ENCODE measurements at places on chromosomes 5 and 9.

DNA sequence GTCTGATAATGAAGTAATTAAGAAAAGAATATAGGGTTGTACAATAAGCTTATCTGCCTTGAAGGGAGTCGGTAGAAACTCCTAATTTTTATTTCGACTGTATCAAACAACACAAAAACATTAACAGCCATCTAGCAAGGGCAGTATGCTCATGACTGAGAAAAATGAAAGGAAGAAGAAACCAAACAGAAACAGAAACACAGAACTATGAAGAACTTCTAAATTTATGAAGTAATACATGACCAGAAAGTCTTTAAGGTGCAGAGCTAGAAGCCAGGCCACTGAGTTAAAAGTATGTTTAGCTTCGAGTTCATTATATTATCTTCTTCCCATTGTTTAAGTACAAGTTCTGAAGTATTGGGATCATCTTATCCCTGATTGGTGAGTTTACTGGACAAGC lies 367.3 kb upstream of the C9orf72 start:
- no peak for DNase-seq

GRCh38 chr5:153530357-153531143 lies 40.1 kb downstream of the GRIA1 start:
- no peak for DNase-seq

- DNase-seq, result no peak
Observed at GRCh38 chr9:36833954-36834353, 200.1 kb downstream of the PAX5 start.

DNA sequence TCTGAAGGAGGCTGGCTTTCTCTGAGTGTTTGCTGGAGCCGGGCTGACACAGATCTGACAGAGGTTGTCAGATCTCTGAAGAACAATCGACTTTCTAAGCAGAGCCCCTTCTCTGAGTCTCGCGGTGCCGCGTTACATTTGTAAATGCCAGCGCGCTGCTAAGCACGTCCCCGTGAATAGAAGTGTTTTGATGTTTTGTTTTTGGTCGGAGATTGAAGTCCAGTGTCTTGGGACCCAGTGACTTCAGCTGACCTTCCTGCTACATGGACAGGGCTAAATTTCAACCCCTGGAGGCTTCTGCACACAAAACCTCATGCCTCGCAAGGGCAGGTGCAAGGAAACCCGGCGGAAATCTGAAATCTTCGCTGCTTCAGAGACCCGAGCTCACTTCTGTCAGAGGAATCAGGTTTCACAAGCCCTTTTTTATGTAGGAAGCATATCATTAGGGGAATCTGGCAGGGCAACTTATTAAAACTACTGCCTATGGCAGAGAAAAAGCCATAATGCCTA lies 27.2 kb downstream of the NEUROG1 start:
- DNase-seq, result no peak

GRCh38 chr5:144567421-144567780 lies 396.7 kb downstream of the KCTD16 start:
- DNase-seq, result no peak

DNA sequence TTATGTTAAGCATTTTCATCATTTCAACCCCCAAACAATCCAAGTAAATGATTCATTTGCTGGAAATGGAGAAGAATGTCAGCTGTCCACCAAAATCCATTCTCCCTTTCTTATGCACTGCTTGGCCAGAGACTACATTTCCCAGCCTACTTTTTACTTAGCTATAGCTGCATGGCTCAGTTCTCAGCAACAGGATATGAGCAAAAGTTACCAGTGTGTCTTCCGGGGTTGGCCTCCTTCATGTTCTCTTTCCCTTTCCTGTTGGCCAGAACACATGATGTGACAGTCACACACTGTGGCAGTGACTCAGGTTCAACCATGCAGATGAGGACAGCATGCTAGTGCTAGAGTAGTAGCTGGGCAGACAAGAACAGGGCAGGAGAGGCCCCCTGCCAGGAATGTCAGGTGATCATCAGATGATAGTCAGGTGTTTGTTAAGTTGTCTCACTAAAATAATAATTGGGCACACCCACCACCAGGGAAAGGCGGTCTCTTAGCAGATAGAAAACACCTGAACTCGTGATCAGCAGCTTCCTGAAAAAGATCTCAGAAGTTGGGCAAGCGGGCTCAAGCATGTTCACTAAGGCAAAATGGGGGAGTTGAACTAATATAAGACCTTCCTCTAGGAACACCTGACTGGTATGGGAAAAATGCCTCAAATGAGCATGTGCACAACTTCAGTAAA lies 12.2 kb downstream of the GPR150 start:
- DNase-seq, result no peak

GRCh38 chr9:129908906-129909305 lies 73.6 kb downstream of the USP20 start:
- DNase-seq, result no peak

- no peak for DNase-seq
Observed at GRCh38 chr9:92299116-92299515, 5.6 kb upstream of the IARS1 start.

DNA sequence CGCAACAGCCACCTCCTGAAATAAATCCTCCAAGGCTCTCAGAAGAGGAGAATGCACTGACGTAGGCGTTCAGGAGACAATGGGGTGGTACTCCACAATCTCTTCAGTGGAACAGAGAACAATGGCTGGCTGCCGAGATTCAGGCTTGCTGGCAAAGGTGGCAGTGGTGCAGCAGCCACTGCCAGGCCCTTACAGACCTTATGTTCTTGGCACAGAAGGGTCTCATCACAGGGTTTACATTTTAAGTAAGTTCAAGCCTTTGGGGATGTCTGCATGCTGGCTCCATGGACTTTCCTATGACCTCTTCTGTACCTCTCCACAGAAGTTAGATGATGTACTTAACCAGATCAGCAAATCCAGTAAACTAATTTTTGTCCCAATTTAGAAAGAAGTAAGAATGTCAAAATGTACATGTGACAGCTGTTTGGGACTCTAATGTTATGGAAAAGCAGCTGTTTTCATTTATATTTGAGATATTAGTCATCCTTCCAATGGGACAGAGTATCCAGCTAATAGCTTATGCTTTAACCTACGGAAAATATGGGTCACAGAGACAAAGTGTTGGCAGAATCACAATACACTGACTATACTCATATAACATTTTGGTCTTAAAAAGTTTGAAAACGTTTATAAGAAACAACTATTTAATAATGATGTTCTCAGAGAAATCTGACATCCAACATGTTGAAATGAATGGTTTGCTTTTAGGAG lies 180.9 kb downstream of the MAPKAP1 start:
- no peak for DNase-seq

DNA sequence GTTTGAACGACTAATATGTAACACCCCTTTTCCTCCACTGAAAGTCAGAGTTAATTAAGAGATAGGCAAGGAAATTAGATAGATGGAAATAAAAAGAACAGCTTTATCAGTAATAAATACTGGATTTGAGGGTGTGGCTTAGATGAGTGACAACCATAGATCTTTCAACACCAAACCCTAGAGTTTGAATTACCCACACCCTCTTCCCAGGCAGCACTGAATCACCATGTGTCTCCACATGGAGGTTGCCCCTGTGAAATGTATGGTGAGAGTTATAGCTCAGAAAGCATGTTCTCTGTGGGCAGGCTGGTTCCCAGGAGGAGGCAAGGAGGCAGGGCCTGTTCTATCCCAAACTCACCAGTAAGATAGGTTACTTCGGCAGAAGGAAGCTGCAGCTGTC lies 69.7 kb downstream of the TMEM174 start:
- DNase-seq, result no peak

GRCh38 chr9:114004221-114004716 lies 73.8 kb downstream of the AMBP start:
- no peak for DNase-seq

GRCh38 chr5:109567374-109568044 lies 122.2 kb upstream of the MAN2A1 start:
- DNase-seq, result no peak

GRCh38 chr5:93117751-93118531 lies 463.1 kb downstream of the NR2F1-AS1 start:
- DNase-seq, result no peak

DNA sequence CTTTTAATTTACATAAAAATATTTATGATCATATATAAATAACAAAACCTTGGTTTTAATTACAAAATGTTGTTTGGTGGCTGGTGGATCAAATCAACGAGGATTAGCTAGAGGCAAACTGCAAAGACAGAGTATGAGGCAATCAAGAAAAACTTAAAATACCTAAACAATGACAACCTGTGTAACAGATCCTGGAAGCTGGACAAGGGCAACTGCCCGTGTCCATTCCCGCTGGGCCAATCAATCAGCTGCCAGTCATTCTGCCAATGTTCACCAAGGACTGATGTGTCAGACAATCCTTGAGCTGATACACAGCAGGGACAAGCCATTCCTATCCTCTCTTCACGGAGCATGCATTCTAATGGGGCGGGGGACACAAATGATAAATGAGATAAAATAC lies 3.2 kb upstream of the TENT4A start:
- DNase-seq, result no peak

- no peak for DNase-seq
Observed at GRCh38 chr9:14155237-14155636, 158.7 kb downstream of the NFIB start.

DNA sequence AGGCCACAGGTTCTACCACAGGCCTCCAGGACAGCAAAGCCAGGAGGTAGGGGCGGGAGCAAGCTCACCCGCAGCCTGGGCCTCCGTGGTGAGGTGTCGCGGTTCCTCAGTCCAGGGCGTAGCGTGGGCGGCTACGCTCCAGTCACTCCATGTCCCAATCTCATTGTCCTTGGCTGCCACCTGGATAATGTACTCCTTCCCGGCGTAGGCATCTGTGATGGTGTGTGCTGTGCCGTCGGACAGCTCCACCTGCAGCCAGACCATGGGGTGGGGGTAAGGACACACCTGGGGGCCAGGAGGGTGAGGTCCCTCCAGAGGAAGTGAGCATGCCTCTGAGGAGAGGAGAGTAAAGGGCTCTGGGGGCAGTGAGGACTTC lies 29.8 kb upstream of the ENHO start:
- no peak for DNase-seq

- no peak for DNase-seq
Observed at GRCh38 chr9:93295031-93295430, 111.1 kb downstream of the WNK2 start.

DNA sequence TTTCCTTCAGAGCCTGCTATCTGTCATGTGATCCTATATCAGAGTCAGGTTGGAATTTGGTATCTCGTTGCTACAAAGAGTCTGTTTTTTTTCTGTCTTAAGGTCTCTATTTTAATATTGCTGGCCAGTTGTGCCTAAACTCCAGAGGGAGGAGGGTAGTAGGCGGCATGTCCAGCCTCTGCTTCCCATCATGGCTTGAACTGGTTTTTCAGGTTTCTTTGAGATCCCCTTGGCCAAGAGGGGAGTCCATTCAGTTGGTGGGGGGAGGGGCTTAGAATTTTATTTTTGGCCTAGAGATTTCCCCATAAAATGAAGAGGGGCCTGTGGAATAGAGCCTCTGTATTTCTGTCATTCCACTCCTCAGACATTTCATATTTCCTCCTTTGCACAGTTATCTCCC lies 15.4 kb upstream of the ZNF354C start:
- no peak for DNase-seq

DNA sequence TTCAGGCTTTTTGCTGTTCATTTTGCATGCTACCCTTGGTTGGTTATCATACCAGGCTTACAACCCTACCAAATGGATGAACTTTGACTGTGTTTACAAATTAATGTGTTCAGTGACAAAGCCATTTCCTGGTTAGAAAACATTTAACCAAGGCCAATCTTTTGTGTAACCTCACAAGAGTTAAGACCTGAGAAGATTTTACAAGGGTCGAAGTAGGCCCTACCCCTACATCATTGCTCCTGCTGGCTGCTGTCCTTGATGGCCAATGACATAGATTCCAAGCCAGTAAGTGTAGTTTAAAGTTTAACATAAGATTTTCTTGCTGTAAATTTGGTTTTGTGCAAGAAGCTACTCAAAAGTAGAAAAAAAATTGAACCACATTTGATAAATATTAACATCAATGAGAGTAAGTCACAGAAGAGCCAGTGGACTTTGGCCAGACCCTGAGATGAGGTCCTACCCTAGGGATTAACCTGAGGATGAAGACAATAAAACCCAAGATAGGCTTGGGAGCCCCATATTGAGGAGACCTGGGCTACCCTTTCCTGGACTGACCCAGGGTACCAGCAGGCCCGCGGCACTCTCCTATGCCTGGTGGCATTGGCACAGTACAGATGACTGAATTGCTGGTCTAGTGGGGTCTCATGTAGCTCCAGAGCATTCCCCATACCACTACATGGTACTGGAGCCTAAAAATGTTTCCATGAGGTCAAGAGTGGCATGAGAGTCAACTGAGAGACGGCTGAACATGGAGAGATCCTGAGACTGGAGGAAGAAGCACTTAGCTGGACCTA lies 8.3 kb downstream of the C1QTNF3 start:
- no peak for DNase-seq

DNA sequence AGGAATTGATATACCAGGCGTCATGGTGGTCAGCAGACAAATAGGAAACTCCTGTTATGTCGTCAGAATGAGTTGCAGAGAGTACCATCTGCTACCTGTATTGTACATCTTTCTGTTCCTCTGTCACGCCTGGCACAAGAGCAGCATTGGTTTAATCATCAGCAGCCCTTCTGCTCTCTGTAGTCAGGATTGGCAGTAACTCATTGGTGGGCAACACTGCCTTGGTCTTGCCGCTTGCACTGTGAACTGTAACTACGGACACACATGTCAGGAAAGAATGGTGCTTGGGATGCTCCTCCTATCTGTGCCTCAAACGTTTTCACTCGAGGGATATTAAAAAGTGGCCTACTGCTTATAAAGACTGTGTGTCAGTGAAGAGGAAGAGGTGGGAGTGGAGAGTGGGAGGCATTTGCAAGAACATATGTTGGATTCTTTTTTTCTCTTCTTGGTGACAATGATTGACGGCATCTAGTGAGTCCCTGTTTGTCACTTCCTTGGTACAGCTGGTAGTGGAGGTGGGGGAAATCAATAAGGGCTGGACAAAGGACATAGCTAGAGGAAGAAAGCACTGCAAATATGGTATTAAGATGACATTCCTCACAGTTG lies 76.6 kb downstream of the F2RL2 start:
- DNase-seq, result no peak

GRCh38 chr5:2887481-2888348 lies 136.2 kb upstream of the IRX2 start:
- DNase-seq, result no peak

- no peak for DNase-seq
Observed at GRCh38 chr5:68221488-68221887, 5.9 kb downstream of the PIK3R1 start.

GRCh38 chr5:26487553-26487952 lies 550.8 kb downstream of the CDH9 start:
- no peak for DNase-seq

- DNase-seq, result peak; percentile 51
Observed at GRCh38 chr5:133111299-133111698, 59.5 kb downstream of the HSPA4 start.
